ENCODE measurements at places on chromosomes 2 and 18. TPM values are rescaled to one million over a fixed set of nuclear protein-coding genes. Genes with fewer than 3 reads are reported as not detected.

Gene C2orf80
- not detected for total RNA-seq

Gene SIX2
- not detected for total RNA-seq

Gene ALPG
- not detected for total RNA-seq

Gene TMEM163
- 0.51 TPM for total RNA-seq

Gene RNPEPL1
- total RNA-seq: 51.8 TPM

Gene PTRHD1
- 43.9 TPM for total RNA-seq

Gene POTEJ
- total RNA-seq: 0.10 TPM

Gene QPCT
- 52.6 TPM for total RNA-seq

Gene OBSL1
- total RNA-seq: 0.18 TPM

Gene SCYGR5
- not detected for total RNA-seq

Gene IMP4
- total RNA-seq: 327 TPM

Gene ANKRD30B
- not detected for total RNA-seq

Gene EPHA4
- not detected for total RNA-seq

Gene IL1RN
- total RNA-seq: not detected

Gene AGXT
- total RNA-seq: not detected

Gene MROH2A
- total RNA-seq: not detected

Gene CPO
- not detected for total RNA-seq
